Retina (tissue), 1 donor: ENCODE measurements at places on chromosomes 7 and 10.

DNA sequence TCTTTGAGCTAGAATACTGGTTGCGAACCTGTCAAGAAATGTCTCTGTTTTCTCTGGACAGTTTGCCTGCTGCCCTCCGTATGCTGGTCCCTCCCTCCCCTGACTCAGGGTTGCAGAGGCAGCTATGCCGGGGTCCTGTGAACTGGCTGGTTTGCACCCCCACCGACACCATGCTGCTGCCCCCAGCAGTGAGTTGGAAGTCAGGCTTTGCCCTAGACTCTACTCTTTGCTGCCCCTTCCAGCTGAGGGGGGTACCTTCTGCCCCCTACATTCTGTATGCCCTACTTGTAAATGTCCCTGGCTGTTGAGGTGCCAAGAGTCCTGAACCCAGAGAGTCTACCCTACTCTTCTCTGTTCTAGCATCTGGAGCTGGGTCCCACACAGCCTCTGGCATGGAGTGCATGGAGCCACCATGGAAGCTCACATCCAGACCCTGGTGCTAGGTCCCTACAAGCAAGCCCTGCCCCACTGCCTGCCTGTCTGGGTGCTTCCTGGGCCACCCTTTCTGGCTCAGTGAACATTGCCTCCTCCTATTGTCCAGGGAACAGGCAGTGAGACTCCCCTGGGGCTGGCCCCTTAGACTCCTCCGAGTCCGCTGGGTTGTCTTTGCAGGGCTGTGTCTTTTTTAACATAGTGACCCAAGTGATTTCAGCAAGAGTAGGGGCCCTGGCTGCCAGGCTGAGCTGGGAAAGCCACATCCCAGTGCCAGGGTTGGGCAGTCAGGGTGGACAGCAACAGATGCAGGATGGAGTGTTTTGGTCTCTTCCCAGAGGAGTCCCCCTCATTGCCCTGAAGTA lies 138.9 kb downstream of the ADCY1 start:
- no peak for DNase-seq

- peak; percentile 62 for DNase-seq
These were observed 111.8 kb downstream of the EGFR start for GRCh38 chr7:55130395-55131141.

- no peak for DNase-seq
These were observed 2.0 kb downstream of the REPIN1 start for GRCh38 chr7:150370612-150371071.

- DNase-seq, result no peak
These were observed 39.2 kb upstream of the CARD11 start for GRCh38 chr7:3082831-3083230.
